ENCODE measurements at places on chromosomes 4 and X.

DNA sequence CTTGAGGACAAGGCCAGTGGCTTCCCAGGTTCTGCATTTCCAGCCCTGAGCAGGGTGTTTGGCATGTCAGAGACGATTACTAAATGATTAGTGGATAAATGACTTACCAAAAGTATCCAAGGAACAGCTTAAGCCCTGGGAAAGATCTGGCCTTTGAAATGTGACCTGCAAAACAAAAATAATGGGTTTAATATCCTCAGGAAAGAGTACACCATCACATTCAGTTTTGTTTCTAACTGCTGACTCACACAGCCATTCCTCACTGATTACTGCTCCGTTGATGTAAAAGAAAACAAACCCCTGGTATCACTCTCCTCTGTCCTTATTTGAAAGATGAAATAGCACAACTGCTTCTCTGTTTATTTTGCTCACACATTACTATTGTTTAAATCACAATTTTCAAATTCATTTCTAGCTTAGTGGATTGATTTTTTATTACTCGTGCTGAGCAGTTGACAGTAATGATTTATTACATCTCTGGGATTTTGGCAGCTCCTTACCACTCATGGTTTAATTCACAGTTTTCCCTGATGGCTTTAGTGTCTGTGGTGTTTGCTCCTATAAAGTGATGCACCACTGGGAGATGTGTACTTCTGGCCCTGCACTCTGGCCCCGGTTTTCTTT is 117.0 kb downstream of the CBLL2 start:
- DNase-seq, result peak; percentile 16

GRCh38 chr4:41176340-41176739 is 38.0 kb downstream of the APBB2 start:
- DNase-seq, result no peak

- DNase-seq, result no peak
These were observed 68.7 kb downstream of the APBB2 start for GRCh38 chr4:41145571-41146078.

- DNase-seq, result no peak
These were observed 21.3 kb downstream of the FGF2 start for GRCh38 chr4:122847931-122848330.

- DNase-seq, result no peak
These were observed 18.8 kb upstream of the SMIM14 start for GRCh38 chr4:39657465-39657864.

DNA sequence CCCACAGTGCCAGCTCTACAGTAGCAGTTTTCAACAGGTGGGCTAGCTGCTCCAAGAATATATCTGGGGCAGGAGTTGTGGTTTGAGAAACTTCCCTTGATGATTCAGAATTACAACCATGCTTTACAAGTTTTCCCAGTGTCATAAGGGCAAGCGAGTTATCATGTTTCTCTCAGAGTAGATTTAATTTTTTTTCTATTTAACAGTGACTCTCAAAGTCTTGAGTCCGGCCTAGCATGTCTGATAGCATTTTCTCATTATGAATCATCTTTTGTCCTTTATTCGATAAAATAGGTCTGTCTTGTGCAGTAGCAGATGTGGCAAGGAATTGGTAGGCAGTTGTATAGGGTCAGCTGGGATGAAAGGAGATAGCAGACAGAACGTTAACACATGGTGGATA is 62.2 kb upstream of the SPANXD start:
- DNase-seq, result no peak

DNA sequence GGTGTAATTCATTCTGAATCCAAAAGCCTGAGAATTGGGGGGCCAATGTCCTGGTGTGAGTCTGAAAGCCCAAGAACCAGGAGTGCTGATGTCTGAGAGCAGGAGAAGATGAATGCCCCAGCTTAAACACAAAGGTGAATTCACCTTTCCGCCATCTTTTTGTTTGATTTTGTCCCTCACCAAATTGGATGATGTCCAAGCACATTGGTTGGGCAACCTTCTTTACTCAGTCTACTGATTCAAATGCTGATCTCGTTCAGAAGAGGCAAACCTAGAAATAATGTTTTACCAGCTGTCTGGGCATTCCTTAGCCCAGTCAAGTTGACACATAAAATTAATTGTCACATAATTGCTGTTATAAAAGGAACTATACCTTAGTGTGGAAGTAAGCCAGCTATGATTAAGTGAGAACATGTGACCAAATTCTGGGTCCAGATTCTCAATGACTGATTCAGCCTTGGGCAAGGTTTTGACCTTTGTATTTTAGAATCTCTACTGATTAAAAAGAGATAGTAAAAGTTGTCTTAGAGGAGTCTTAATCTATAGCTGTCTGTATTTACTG is 34.5 kb upstream of the SLC4A4 start:
- no peak for DNase-seq

- DNase-seq, result no peak
These were observed 127.9 kb upstream of the ENPP6 start for GRCh38 chr4:184345573-184345922.

GRCh38 chrX:39952989-39953388 is 144.8 kb downstream of the BCOR start:
- no peak for DNase-seq

DNA sequence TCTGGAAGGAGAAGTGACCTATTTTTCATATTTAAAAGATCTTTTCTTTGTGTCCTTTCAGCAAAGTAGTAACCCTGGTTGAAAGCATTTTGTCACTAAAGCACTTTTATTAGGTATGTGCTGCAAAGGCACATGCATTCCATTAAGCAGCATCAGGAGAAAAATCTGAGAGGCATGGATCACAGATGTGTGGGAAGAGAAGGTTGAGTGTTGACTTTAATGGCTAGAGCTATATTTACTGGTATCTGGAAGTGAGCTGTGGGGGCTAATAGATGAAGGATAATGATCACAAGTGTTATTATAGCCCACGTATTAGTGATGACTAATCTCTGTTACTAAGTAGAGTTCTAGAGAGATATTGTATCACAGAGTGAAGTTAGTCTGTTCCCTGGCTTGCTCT is 1520.7 kb downstream of the ARAP2 start:
- DNase-seq, result no peak

GRCh38 chr4:140255467-140255866 is 101.5 kb upstream of the MAML3 start:
- no peak for DNase-seq

- DNase-seq, result no peak
These were observed 27.0 kb downstream of the ARHGEF9 start for GRCh38 chrX:63758011-63758410.

- DNase-seq, result no peak
These were observed 352.6 kb downstream of the NR3C2 start for GRCh38 chr4:148089624-148090023.

- DNase-seq, result no peak
These were observed 106.6 kb upstream of the HS3ST1 start for GRCh38 chr4:11535333-11535732.

DNA sequence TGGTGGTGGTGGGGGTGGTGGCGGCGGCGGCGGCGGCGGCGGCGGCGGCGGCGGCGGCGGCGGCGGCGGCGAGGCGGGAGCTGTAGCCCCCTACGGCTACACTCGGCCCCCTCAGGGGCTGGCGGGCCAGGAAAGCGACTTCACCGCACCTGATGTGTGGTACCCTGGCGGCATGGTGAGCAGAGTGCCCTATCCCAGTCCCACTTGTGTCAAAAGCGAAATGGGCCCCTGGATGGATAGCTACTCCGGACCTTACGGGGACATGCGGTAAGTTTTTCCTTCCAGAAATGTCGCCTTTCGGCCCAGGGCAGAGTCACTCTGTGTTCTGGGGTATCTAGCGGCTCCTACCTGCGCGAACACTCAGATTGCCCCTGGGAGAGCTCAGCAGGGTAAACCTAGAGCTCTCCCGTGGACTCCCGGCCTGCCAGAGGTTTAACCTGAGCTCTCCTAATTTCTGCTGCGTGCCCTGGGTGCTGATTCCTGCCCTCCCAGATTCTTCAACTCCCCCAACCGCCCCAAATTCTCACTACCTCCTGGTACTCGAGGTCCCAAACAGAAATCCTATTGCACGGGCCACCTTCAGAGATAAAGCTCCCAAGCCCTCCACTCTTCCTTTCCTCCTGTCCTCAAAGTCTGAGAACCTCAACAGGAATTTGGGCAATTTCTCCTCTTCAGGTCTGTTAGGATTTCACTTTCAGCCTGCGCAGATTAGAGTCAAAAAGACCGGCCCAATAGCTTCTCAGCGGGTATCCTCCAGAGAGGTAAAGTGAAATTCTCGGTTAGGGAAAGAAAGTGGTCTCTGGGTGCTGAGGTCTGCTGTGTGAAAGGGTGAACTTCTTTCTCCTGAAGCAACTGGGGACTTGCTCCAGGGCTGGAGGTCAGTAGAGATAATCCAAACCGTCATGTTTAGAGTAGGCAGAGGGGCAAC is 2.9 kb downstream of the AR start:
- DNase-seq, result no peak

- no peak for DNase-seq
These were observed 579.6 kb upstream of the IGFBP7 start for GRCh38 chr4:57689693-57690205.

DNA sequence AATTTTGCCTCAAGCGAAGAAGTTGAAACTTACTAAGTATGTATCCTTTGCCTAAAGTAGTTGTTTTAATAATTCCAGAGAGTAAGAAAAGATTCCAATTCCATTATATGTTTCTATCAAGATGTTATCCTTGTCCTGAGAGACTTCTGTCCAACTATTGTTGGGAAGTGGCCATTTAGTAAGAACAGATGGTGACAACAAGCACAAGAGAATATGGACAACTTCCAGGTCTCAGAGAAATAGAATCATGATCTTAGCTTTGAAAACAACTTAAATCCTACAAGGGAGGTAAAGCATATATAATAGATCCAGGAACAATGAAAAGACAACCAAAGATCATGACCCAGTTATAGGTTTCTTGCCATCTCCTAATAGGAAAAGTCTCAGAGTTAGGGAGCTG is 486.6 kb upstream of the PCDH10 start:
- DNase-seq, result no peak

DNA sequence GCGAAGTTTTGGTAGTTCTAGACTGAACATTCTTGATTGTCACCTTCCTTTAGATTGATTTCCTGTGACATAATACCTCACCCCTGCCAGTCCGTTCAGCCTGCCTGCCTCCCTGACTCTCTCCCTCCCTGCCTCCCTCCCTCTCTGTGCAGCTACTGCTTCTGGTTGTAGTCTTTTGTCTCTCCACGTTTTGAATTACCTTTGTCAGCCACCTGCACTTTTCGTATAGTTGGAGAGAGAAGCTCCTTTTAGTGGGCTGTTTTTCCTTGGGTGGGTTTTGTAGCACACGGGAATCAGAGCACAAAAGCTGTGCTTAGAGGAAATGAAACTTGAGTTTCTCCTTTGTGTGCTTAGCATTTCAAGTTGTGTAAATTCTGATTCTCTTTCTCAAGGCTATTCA is 32.6 kb upstream of the MSMO1 start:
- DNase-seq, result no peak

DNA sequence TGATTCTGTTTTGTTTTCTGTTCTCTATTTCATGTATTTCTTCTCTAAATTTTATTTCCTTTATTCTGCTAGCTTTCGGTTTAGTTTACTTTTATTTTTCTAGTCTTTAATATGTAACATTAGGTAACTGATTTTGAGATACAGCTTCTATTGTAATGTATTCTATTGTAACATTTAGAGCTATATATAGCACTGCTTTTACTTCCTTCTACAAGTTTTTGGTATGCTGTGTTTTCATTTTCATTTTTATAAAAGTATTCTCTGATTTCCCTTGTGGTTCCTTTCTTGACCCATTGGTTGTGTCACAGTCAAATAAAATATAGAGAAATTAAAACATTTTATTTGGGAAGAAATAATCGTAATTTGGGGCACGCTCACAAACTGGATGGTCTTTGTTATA is 13.9 kb upstream of the CT47A1 start:
- DNase-seq, result no peak

DNA sequence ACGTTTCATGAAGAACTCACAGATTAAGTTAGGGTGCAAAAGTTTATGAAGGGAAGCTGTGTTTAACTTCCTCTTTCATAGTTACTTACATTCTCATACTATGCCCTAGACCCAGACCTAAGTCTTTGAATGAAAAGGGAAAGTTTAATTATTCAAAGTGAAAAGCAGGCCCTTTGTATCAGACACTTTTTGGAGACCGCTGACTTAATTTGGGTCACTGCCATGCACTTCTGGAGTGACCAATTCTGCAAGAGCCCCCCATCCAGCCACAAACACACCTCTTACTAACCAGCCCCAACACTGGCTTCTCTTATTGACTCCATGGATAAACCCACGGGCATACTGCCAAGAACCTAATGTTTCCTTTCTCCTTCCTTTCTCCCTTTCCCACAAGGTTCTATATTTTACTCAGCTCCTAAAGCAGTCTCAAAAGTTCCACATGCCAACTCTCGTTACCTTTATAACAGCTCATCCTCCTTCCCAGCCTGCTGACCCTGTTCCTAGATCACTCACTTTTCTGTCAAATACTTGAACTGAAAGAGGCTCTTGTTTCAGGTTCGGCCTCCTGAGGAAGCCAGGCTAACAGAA is 34.5 kb downstream of the ABCE1 start:
- no peak for DNase-seq

GRCh38 chr4:77432717-77433417 is 172.8 kb upstream of the CXCL13 start:
- DNase-seq, result no peak

DNA sequence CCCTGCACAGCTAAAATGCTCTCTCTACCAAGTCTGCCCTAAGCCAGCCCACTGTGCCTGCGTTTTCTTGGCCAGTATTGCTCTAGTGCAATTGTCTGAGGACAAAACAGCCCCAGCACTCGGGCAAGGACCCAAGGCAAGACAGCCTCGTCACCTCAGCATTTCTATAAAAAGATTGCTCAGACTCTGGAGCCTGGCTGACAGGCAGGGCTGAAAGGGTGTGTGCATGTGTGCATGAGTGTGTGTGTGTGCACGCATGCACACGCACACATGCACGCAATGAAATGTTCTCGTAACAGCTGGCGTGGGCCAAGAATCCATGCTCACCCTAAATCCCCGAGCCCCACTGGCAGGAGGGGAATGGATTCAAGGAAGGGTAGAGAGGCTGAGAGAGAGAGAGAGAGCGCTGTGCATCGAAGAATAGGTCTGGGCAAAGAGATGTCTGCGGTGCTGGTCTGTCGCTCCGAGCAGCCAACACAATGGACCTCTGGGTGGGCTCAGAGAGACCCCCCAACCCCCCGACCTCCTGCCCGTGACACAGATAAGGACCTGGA is 579.2 kb downstream of the BCOR start:
- DNase-seq, result no peak

- DNase-seq, result no peak
These were observed 62.9 kb downstream of the GEMIN8 start for GRCh38 chrX:13966793-13967125.

Data from NCI-H1930 (cell line).